ENCODE measurements at places on chromosomes 2 and 18. TPM values are rescaled to one million over a fixed set of nuclear protein-coding genes. Genes with fewer than 3 reads are reported as not detected.

DNA sequence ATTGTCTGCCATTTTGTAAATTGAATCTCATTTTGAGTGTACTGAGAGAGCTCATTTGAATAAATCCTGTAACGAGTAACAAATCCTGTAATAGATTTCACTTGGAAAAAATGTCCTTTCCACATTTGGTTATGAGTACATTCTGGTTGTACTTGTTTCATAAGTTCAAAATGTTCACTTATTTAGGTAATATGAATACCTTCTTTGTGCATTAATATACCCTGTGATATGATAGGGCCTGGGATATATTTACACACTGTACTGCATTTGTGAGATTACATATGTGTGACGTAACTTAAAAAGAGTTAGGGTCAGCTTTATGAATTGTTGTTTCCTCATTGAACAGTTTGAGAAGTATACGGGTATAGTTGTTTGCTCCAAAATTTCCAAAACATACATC, 16.1 kb downstream of the AGFG1 start:
- no peaks in the 10 kb centered on the region for H3K27me3 ChIP-seq
- H3K36me3 ChIP-seq = peaks cover 19% of the 10 kb centered on the region
- peaks cover 19% of the 10 kb centered on the region for H3K4me1 ChIP-seq
- H3K4me3 ChIP-seq = no peak overlapping the region
- DNase-seq = no peak

DNA sequence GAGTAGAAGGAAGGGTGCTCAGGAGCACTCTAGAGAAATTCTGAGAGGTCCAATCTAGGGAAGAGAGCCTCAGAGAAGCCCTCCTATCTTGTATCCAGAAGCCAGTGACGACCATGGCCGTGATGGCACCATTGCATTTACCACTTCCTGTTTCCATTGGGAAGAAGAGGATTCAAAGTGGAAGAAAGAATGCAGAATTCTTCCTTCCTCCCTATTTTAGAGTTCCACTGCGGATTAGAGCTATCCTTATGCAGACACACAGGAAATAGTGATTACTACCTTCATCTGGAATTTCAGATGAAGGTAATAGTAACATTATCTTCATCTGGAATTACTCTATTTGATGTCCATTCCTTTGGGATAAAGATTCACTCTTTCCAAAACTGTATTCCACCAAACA, 45.6 kb upstream of the PCBP1 start:
- no peaks in the 10 kb centered on the region for H3K27me3 ChIP-seq
- H3K36me3 ChIP-seq = peaks cover 46% of the 10 kb centered on the region
- no peak overlapping the region for H3K4me3 ChIP-seq

- no peak overlapping the region for H3K4me3 ChIP-seq
- H3K27ac ChIP-seq = no peak overlapping the region
- H3K27me3 ChIP-seq = no peaks in the 10 kb centered on the region
Observed at GRCh38 chr2:185291035-185291647, 447.5 kb upstream of the FSIP2 start.

GRCh38 chr2:71581026-71581425, 127.7 kb downstream of the DYSF start:
- H3K4me3 ChIP-seq = no peak overlapping the region
- H3K4me1 ChIP-seq = no peaks in the 10 kb centered on the region
- DNase-seq = no peak

- H3K27ac ChIP-seq = no peak overlapping the region
- no peak overlapping the region for H3K4me3 ChIP-seq
- peaks cover 8% of the 10 kb centered on the region for H3K27me3 ChIP-seq
- no peaks in the 10 kb centered on the region for H3K4me1 ChIP-seq
- no peak for DNase-seq
- H3K36me3 ChIP-seq = no peaks in the 10 kb centered on the region
Observed at GRCh38 chr2:161843936-161844335, 219.7 kb downstream of the SLC4A10 start.

- peaks cover 9% of the 10 kb centered on the region for H3K27me3 ChIP-seq
- H3K4me1 ChIP-seq = peaks cover 35% of the 10 kb centered on the region
- no peak overlapping the region for H3K4me3 ChIP-seq
- no peak for DNase-seq
- no peaks in the 10 kb centered on the region for H3K36me3 ChIP-seq
Observed at GRCh38 chr18:9619545-9619944, 5.2 kb upstream of the PPP4R1 start.

DNA sequence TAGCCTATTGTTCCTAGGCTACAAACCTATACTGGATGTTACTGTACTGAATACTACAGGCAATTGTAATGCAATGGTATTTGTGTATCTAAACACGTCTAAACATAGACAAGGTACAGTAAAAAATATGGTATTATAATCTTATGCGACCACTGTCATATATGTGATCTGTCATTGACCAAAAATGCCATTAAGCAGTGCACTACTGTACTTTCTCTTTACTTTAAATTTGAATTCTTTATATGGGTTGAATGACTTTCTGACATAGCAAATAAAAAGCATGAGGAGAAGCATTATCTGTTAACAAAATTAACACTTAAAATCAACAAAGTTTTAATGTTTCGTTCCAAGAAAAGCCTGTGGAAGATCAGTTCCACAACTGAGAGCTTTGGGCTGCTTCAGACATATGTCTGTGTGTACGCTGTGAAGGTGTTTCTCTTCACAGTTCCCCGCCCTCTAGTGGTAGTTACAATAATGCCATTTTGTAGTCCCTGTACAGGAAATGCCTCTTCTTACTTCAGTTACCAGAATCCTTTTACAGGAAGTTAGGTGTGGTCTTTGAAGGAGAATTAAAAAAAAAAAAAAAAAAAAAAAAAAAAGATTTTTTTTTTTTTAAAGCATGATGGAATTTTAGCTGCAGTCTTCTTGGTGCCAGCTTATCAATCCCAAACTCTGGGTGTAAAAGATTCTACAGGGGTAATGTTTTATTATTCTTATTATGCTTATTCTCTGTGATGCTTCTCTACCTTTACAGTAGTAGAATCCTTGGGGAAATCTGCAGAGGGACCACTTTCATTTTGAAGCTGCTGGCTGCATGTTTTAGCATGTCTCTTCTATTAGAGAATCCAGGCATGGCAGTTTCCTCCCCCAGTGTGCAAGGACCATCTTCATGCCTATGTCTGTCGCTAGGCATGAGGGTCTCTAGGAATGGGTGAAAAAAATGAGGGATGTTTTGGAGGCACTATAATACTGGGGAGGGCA, 54.5 kb downstream of the SCN2A start:
- no peak overlapping the region for H3K4me3 ChIP-seq
- H3K4me1 ChIP-seq = peaks cover 4% of the 10 kb centered on the region
- H3K27me3 ChIP-seq = peaks cover 3% of the 10 kb centered on the region
- no peak overlapping the region for H3K27ac ChIP-seq
- no peaks in the 10 kb centered on the region for H3K36me3 ChIP-seq
- peak; percentile 75 for DNase-seq

- no peak for DNase-seq
- H3K27ac ChIP-seq = no peak within 1 kb of the TSS
- H3K4me3 ChIP-seq = no peak within 1 kb of the TSS
- H3K36me3 ChIP-seq = no peaks in the 10 kb centered on the region
- H3K4me1 ChIP-seq = no peaks in the 10 kb centered on the region
Observed at GRCh38 chr18:43277164-43277600, at the start of gene SYT4. Gene SYT4 (minus strand): TSS chr18:43277490. CDS start chr18:43277281, 209 bp downstream.

DNA sequence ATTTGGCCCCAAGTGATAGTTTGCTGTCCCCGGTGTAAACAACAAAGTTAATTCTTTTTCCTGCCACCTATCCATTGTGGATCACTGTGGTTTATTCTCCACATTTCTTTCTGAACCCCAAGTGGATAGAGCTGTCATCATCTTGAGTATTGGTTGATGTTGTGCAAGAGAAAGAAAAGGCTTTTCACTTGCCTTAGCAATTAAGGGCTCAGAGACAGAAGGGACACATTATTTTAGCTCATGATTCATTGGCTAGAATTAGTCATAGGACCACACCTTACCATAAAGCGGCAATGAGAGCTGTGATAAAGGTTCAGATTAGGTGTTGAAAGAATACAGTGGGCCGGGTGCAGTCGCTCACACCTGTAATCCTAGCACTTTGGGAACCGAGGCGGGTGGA, 442.1 kb upstream of the DCC start:
- no peak overlapping the region for H3K27ac ChIP-seq
- H3K4me1 ChIP-seq = no peaks in the 10 kb centered on the region
- DNase-seq = no peak

GRCh38 chr2:47569658-47570475, 166.9 kb downstream of the MSH2 start:
- no peak for DNase-seq
- peaks cover 15% of the 10 kb centered on the region for H3K4me1 ChIP-seq
- H3K4me3 ChIP-seq = peak overlapping the region; percentile 53

DNA sequence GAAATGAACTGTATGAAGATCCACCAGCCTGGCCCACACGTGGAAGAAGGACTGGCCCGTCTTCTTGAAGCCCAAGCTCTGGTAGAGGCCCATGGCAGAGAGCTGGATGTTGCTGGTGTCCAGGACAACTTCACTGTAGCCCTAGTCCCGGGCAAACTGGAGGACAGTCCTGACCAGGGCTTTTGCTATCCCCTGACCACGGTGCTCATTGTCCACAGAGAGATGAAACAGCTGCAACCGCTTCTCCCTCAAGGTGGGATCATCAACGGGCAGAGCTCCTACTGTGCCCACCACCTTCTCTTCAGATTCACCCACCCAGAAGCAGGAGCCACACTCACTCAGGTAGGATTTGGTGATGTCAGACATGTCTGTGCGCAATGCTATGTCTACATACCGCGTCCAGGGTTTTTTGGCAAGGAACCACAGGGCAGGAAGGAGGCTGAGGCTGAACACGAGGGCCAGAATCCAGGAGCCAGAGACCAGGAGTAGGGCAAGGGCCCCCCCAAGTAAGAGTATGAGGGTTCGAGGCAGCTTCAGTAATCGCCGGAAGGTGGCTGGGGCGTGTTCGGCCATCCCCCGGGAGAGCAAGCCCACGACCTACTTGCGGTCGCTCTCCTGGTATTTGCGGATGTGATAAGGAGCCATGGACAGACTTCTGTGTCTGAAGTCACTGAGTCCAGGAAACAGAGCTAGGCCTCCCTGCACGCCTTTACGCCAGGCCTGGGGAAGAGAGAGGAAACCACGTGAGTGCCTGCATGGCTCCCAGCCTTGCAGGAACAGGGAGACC, 36.3 kb downstream of the TPRKB start:
- H3K27me3 ChIP-seq = no peaks in the 10 kb centered on the region
- H3K4me1 ChIP-seq = peaks cover 5% of the 10 kb centered on the region
- H3K27ac ChIP-seq = no peak overlapping the region
- H3K36me3 ChIP-seq = no peaks in the 10 kb centered on the region

GRCh38 chr2:73079636-73080035, 8.1 kb upstream of the SFXN5 start:
- no peaks in the 10 kb centered on the region for H3K4me1 ChIP-seq
- no peak overlapping the region for H3K4me3 ChIP-seq
- DNase-seq = no peak
- H3K36me3 ChIP-seq = no peaks in the 10 kb centered on the region
- no peak overlapping the region for H3K27ac ChIP-seq
- H3K27me3 ChIP-seq = no peaks in the 10 kb centered on the region

DNA sequence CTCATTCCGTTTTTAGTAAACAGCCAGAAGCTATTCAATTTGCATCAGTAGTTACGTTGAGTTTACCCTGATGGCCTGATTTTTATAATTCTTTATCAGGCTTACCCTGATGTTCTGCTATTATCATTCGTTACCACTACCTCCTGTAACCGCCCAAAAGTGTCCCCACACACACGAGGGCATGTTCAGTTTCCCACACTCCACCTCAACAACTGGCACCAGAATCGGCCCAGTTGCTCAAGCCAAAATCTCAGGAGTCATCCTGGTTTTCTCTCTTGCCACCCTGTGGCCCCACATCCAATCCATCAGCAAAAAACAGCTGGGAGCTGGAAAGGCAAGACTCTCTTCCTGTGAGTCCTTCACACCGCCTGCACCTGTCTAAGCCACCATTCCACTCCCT, 102.9 kb upstream of the RAB6C start:
- peaks cover 6% of the 10 kb centered on the region for H3K4me1 ChIP-seq
- DNase-seq = no peak
- H3K27me3 ChIP-seq = no peaks in the 10 kb centered on the region

- H3K4me3 ChIP-seq = no peak overlapping the region
- no peaks in the 10 kb centered on the region for H3K4me1 ChIP-seq
- no peak for DNase-seq
Observed at GRCh38 chr2:177101930-177102329, 110.7 kb upstream of the HNRNPA3 start.

DNA sequence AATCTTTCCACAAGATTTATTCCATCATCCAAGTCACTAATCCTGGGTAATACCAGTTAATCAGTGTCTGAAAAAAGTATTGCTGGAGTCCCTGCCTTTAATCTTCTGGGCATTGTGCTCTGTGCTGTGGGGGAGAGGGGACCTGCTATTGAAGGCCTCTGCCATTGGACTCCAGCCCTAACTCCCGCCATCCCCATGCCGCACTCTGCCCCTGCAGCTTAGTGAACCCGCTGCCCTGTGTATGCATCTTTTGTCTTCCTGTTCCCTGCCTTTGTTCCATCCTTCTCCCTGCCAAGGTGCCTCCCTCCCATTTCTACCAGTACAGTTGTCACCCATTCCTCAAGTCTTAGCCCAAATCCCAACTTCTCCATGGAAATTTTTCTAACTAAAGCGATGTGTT, 113.8 kb upstream of the EPAS1 start:
- H3K4me1 ChIP-seq = peaks cover 32% of the 10 kb centered on the region
- no peak for DNase-seq
- no peaks in the 10 kb centered on the region for H3K27me3 ChIP-seq
- no peak overlapping the region for H3K4me3 ChIP-seq
- H3K36me3 ChIP-seq = peaks cover 5% of the 10 kb centered on the region
- no peak overlapping the region for H3K27ac ChIP-seq

GRCh38 chr18:7023063-7023580, 94.5 kb downstream of the LAMA1 start:
- DNase-seq = no peak
- H3K36me3 ChIP-seq = no peaks in the 10 kb centered on the region
- H3K4me1 ChIP-seq = no peaks in the 10 kb centered on the region
- no peak overlapping the region for H3K27ac ChIP-seq
- no peak overlapping the region for H3K4me3 ChIP-seq

DNA sequence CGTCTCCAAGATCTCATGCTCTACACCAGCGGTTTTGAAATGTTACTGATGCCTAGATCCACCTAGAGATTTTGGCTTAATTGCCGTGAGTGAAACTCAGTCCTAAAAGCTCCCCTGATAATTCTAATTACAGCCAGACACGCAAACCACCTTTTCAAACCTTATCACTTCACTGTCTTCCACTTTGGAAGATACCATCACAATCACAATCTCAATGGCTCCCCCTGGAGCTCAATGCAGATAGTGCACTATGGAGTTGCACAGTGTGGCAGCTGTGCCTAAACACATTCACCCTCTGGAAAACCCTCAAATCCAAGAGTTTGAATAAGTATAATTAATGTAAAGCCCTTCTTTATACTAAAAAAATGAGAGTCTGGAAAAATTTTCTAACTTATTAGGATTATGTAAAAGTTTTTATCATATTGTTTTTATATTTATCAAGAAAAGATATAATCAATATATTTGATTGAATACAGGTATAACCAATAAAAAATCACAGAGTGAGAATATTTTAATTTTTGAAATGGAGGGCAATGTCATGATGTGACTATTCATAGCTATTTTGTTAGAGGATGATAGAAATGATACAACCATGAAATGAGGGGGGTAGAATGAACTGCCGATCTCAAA, 102.9 kb upstream of the SLC8A1 start:
- H3K27ac ChIP-seq = no peak overlapping the region
- no peaks in the 10 kb centered on the region for H3K4me1 ChIP-seq
- no peaks in the 10 kb centered on the region for H3K36me3 ChIP-seq
- H3K4me3 ChIP-seq = no peak overlapping the region
- H3K27me3 ChIP-seq = peaks cover 4% of the 10 kb centered on the region
- peak; percentile 63 for DNase-seq

Gene KIAA2012
- total RNA-seq = not detected

Gene SAG
- 0.05 TPM for total RNA-seq

Gene PSMA8
- total RNA-seq = 1.2 TPM

Gene CHST10
- total RNA-seq = 6.2 TPM

Gene NT5DC4
- not detected for total RNA-seq

Gene EVA1A
- not detected for total RNA-seq

Gene DPY30
- 71.3 TPM for total RNA-seq

Gene ADGRF3
- 5.8 TPM for total RNA-seq

Gene PRKAG3
- total RNA-seq = not detected
